NCI-H1417 (cell line): ENCODE measurements at places on chromosomes 13 and 19.

DNA sequence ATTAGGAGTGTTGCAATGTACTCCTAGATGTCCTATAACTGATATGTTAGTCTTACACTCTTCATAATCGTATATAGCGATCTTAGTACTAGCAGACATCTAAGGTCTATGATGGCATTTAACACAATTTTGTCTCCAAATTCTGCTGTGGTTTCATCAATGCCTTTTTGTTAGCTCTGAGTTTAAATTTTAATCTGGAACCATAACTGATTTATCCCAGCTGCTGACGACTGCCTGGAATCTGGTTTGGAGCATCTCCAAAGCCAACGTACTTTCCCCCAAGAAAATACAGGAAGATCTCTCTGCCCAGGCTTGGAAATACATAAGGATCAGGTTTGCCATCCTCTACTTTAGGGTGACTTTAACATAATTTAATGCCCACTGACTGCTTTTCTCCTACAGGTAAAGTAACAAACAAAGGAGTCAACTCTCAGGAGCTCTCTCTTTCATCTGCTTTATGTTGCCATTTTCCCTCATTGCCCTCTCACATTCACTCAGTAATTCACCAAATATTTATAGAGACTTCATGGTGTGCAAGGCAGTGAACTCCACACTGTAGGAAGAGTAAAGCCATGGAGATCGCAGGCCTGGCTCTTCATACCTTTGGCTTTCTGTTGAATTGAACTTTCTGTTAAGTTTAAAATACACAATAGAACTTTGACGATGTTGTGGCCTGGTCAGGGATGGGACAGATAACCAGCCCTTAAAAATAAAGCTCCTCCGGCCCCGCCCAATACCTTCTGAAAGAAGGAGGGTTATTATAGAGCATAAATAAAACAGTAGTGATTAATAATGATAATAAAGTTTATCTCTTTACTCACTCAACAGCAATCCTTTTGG lies 23.3 kb upstream of the SPART start:
- no peak for DNase-seq

DNA sequence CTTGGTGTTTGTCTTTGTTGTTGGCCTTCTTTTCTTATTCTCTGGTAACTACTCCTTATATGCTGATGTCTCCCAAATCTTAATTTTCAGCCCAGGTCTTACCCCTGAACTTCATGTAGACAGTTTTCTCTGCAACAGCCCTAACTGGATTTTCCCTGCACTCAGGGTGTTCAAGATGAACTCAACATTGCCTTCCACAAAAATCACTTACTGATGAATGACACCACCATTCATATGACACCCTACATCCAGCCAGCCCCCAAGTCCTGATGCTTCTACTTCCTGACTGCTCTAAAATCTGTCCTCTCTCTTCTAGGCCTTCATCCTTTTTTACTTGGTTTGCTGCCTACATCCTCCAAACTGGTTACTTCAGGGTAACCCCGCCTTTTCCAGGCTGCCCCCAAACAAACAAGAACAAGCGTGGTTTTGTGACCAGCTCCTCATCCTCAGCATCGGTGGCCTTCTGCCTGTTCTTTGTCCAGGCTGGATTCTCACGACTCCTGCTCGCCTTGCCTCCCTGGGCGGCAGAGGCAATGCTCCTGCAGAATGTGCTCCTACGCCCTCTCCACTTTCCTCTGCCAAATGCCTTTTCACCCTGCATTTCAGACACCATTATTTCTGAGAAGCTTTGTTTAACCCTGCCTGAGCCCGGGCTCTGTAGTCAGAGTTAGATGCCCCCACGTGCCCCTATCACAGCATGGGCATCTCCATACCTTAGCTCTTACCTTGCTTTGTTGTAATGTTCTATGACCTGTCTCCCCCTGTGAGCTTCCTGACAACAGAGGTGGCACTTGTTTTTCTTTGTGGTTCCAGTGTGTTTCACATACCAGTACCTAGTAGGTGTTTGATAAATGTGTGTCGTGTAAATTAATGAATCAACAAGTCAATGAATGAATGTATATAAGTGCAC lies 61.8 kb downstream of the WDFY2 start:
- no peak for DNase-seq

DNA sequence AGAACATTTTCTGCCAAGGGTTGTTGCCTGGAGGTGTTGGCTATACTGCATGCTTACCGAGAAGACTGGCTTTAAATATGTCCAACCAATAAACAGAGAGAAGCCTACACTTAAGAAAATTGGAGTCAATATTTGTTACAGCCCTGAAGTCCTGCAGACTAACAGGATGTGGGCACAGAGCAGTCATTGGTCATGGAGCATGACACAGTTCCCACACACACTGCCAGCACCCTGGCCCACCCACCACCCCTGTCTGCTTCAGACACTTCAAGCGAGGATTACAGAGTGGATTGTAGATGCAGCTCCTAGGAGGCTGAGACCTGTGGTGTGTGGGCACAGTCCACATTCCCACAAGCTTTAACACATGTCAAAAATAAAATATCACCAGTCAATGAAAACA lies 21.0 kb upstream of the SERP2 start:
- no peak for DNase-seq

- DNase-seq, result no peak
These were observed 225.8 kb upstream of the IRS2 start for GRCh38 chr13:110012102-110012739.

- DNase-seq, result no peak
These were observed 57.7 kb downstream of the PTPRS start for GRCh38 chr19:5282901-5283300.

- no peak for DNase-seq
These were observed 13.0 kb downstream of the CYP2S1 start for GRCh38 chr19:41205995-41206394.

- DNase-seq, result peak; percentile 27
These were observed 102.0 kb downstream of the CACNA1A start for GRCh38 chr19:13404236-13404635.

- DNase-seq, result no peak
These were observed 7.9 kb upstream of the DPY19L3 start for GRCh38 chr19:32397671-32398101.

- no peak for DNase-seq
These were observed 2.3 kb downstream of the EEF2 start for GRCh38 chr19:3982701-3983541.

DNA sequence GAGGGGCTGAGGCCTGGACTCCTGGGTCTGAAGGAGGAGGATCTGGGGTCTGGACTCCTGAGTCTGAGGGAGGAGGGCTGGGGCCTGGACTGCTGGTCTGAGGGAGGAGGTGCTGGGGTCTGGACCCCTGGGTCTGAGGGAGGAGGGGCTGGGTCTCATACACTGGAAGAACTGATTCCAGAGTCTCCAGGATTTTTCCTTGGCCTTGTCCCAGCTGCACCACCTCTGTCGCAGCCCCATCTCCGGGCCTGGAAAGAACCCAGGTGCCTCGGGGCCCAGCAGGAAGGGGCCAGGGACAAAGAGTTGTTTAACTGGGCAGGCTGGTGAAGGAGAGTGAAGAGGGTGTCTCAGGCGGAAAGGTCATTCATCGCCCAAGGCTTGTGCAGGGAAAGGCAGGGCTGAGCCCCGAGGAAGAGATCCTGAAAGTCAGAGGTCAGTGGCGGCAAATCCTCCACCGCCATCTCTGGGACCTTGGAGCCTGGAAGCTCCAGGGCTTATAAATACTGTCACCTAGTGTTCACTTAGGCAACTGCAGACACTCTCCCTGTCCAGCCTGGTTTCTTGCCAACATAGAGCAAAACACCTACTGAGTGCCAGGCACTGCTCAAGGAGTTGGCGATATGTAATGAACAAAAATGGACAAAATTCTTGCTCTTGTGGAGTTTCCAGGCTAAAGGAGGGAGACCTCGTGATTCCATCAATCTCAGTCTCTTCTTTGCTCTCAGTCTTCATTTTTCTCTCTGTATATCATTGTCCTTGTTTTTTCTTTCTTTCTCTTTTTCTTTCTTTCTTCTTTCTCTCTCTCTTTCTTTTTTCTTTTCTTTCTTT lies 4.4 kb upstream of the KCNN4 start:
- peak; percentile 80 for DNase-seq

DNA sequence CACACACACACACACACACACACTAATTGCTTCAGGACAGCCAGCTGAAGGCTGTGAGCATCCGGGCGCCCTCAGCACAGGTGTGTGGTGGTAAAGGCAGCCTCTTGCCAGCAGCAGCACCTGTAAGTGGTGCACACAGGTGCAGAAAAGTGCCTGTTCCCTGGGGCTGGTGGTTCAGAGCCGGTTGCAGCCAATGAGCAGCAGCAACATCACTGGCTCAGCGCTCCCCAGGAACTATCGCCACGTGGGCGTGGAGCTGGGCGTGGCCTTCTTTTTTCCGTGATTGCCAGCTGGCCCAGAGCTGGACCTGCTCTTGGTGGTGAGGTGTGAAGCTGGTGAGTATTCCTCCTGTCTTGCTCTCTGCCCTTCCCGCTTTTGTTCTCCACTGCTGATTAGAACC lies at the start of gene NLRP5:
Gene NLRP5, plus strand, starts transcription at position 289 of the 400 bp plus-strand sequence.
- peak; percentile 20 for DNase-seq

DNA sequence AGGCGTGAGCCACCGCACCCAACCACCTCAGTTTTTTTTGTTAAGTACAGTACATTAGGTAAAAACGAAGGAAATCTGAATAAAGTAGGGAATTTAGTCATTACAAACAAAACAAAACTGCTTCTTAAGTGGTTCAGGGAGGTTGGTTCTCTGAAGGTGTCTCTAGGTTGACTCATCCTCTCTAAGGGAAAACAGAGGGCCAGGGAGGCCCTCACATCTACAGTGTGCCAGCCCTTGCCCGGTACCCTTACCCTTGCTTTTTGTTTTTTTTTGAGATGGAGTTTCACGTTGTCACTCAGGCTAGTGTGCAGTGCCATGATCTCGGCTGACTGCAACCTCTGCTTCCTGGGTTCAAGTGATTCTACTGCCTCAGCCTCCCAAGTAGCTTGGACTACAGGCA lies 17.2 kb upstream of the JUND start:
- DNase-seq, result no peak

DNA sequence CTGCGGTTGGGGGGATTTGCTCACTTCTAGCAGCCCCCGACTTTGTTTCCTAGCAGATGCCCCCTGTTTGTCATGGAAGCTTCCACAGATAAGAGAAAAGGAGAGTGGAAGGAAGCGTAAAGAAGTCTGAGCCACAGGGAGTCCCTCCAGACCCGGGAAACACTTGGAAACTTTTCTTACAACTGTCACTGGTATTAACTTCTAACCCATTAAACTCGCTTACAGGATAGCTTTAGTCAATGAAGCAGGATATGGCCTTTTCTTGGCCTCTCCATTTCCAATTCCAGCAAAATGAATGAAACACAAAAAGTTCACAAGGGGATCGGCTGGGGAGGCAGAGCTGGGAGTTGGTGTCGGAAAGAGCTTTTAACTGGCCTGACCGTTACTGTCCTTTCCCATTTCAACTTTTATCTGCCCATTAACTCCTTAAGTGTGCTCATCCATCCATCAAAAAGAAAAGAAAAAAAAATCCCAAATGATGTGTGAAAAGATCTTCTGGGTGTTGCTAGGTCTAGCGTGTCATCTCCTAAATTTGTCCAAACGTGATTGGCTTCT lies 231.9 kb upstream of the ARGLU1 start:
- DNase-seq, result no peak

DNA sequence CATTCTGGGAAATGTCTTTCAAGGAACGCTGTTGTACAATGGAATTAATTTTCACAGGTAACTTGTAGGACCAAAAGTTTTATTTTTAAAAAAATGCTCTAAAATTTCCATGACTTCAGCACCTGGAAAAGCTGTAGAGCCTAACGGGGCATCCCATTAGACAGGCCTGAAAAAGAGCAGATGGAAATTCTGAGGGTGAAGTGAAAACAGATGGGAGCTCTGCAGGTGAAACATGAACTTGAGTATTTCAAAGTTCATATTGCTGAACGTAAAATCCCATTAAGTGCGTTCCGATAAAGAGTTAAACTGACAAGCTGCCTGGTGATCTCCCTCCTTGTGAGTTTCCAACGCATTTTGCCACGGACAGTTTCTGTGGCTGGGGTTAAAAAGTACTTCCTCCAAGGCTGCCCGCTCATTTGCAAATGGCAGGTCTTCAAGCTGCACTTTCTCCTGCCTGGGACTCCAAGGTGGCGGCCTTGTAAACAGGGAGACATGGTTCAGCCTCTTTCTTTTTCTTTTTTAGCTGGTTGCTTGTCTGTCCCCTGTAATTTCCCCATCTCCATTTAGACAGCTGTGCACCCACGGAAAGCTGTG lies 450.4 kb downstream of the FGF9 start:
- no peak for DNase-seq

DNA sequence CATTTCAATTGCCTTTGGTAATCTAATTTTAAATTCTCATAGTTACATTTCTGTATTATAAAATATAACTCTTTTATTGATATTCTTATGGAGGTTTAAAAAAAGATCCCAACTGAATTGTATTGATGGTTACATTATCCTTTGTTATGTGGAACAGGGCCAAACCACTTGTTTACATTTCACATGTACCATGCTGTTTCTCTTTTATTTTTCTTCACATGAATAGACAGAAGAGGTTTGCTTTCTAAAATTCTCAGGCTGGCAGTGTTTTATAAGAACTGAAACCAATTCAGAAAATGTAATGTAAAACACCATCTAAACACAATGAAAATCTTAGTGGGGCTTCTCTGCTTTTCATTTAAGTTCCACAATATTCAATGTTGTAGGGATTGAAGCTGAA lies 122.5 kb downstream of the GPC5 start:
- DNase-seq, result peak; percentile 26

GRCh38 chr13:38950987-38951386 lies 39.6 kb downstream of the STOML3 start:
- no peak for DNase-seq

DNA sequence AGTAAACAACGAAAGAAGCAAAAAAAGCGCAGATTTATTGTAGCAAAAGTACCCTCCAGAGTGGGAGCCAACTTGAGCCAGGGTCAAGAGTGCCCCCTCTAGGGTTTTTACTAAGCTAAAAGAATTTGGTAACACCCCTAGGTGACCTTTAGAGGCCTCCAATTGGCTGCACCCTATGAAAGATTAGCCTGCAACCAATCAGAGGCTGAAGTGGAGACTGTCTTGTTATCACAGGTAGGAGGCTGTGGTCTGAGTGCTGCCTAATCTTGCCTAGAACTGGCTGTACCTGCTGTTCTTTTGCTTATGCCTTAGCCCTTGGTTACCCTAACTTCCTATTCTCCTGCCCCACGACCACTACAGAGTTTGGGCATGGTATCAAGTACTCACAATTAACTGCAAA lies 38.3 kb downstream of the ANKRD10 start:
- DNase-seq, result no peak
